ENCODE measurements at places on chromosomes 16 and 17. TPM values are rescaled to one million over a fixed set of nuclear protein-coding genes. Genes with fewer than 3 reads are reported as not detected.

CCDC78 gene
- total RNA-seq: 3.2 TPM

- no peak for DNase-seq
- H3K4me3 ChIP-seq: no peak overlapping the region
- H3K36me3 ChIP-seq: no peaks in the 10 kb centered on the region
- H3K4me1 ChIP-seq: no peaks in the 10 kb centered on the region
- no peaks in the 10 kb centered on the region for H3K27me3 ChIP-seq
Observed at GRCh38 chr16:24073321-24073720, 182.8 kb upstream of the CACNG3 start.

MARVELD3 gene
- total RNA-seq: 1.3 TPM

DNA sequence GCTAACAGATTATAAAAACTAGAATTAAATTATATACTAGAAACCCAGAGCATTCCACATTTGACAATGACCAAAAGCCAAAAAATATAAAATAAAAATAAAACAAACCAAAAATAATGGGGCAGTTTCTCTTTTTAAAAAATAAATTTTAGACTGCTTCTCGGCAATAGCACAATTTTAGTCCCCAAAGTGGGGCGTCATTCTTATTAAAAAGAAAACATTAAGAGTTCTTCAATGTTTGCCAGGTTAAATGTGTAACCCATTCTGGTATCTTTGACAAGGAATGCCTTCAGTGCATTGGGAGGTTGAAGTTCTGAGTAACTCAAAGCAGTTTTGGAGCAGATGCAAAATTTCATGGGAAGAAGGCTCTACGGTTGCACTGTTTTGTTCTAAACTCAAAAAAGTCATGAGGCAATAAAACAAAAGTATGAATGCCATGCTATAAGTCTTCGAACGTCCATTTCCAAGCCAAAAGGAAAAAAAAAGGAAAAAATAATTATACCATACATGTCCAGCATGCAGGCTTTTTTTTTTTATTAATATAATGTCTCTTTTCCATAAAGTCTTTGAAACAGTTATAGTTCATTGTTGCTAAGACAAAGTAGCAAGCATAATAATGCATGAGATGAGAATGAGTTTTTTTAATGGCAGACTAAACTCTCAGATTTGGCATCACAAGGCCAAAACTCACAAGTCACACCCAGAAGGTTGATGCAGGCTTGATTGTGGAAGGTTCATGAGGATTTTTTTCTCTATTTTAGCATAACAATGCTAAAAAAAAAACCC lies 3.1 kb downstream of the MAF start:
- no peaks in the 10 kb centered on the region for H3K27me3 ChIP-seq
- H3K27ac ChIP-seq: peak overlapping the region; percentile 92
- H3K4me1 ChIP-seq: peaks cover 9% of the 10 kb centered on the region
- no peak for DNase-seq

- H3K4me3 ChIP-seq: no peak overlapping the region
- no peak for DNase-seq
- no peaks in the 10 kb centered on the region for H3K27me3 ChIP-seq
Observed at GRCh38 chr16:23908790-23909189, 73.0 kb downstream of the PRKCB start.

DNA sequence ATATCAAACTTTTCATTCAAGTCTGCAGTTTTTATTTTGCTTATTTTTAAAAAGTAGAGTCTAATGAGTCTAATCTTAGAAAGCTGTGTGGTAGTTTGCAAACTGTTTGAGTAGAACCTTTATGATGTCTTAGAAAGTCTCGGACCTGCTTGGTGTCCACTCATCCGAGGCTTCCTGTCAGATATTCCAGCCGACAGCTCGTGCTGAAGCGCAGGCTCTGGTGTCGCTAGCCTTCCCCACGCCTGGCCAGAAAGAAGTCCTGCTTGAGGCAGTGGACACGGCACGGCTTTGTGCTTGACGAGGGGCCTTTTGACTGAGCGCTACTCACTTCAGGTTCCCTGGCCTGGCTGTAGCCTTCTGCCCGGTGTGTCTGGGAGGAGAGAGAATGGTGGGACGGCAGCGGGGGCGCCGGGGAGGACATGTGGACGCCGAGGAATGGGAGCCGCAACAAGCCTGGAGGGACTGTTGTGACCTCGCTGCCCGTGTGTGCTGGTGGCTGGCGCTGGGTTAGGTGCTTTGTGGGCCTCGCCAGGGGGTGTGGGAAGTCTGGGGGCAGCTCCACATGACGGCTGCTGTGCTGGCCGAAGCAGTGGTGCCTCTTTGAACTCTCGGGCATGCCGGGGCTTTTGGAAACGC lies 33.5 kb downstream of the BANP start:
- no peaks in the 10 kb centered on the region for H3K4me1 ChIP-seq
- no peaks in the 10 kb centered on the region for H3K27me3 ChIP-seq
- DNase-seq: no peak
- H3K4me3 ChIP-seq: no peak overlapping the region

DNA sequence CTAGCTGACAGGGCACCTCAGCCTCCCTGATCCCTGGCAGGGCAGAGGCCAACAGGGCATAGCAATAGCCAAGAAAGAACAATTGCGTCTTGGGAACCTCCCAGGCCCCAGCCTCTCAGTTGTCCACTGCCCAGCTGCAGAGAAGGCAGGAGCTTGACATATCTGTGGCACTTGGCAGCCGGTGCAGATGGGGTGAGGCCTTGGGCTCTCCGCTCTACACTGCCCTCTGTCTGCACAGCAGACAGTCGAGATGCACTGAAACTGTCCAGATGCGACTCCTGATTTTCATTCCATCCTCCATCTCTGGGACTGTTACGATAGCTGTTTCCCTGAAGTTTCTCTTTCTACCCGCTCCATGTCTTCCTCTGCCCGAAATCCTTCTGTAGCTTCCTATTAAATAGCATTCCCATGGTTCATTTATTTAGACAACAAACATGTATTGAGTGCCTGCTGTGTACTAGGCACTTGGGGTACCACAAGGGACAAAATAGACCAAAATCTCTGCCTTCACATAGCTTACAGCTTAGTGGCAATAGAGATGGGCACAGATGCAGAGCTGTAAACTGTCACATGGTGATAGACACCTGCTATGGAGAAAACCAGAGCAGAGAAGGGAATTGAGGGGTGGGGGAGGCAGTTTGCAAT lies 3.3 kb downstream of the POLR3E start:
- DNase-seq: peak; percentile 84
- no peaks in the 10 kb centered on the region for H3K36me3 ChIP-seq
- no peak overlapping the region for H3K4me3 ChIP-seq
- H3K27me3 ChIP-seq: no peaks in the 10 kb centered on the region

SRL gene
- 1.5 TPM for total RNA-seq

GP1BA gene
- total RNA-seq: 0.12 TPM

GRCh38 chr16:72198021-72198711 lies 26.2 kb upstream of the PMFBP1 start:
- DNase-seq: peak; percentile 81
- H3K27ac ChIP-seq: no peak overlapping the region
- no peaks in the 10 kb centered on the region for H3K27me3 ChIP-seq
- H3K4me1 ChIP-seq: no peaks in the 10 kb centered on the region

GRCh38 chr16:81808933-81809480 lies 29.9 kb downstream of the PLCG2 start:
- DNase-seq: no peak
- no peaks in the 10 kb centered on the region for H3K27me3 ChIP-seq
- no peaks in the 10 kb centered on the region for H3K36me3 ChIP-seq
- no peaks in the 10 kb centered on the region for H3K4me1 ChIP-seq
- no peak overlapping the region for H3K27ac ChIP-seq

CNTROB gene
- 79.2 TPM for total RNA-seq

- no peak for DNase-seq
- no peaks in the 10 kb centered on the region for H3K27me3 ChIP-seq
- H3K27ac ChIP-seq: no peak overlapping the region
- no peaks in the 10 kb centered on the region for H3K4me1 ChIP-seq
- no peaks in the 10 kb centered on the region for H3K36me3 ChIP-seq
Observed at GRCh38 chr16:72752004-72752695, 295.8 kb downstream of the ZFHX3 start.

- no peaks in the 10 kb centered on the region for H3K27me3 ChIP-seq
- peak; percentile 43 for DNase-seq
- no peak overlapping the region for H3K27ac ChIP-seq
- H3K36me3 ChIP-seq: no peaks in the 10 kb centered on the region
- peaks cover 16% of the 10 kb centered on the region for H3K4me1 ChIP-seq
Observed at GRCh38 chr17:17913695-17914332, 58.4 kb downstream of the TOM1L2 start.

GUCY2D gene
- total RNA-seq: 1.3 TPM

- peak; percentile 79 for DNase-seq
- H3K27me3 ChIP-seq: no peaks in the 10 kb centered on the region
- H3K36me3 ChIP-seq: no peaks in the 10 kb centered on the region
- H3K27ac ChIP-seq: peak overlapping the region; percentile 21
Observed at GRCh38 chr16:82735186-82735585, 108.4 kb downstream of the CDH13 start.

CHST5 gene
- 0.74 TPM for total RNA-seq

Measured in testis (tissue), 5 donors.